ENCODE measurements at places on chromosomes 6 and 20. TPM values are rescaled to one million over a fixed set of nuclear protein-coding genes. Genes with fewer than 3 reads are reported as not detected.

The EIF6 gene
- 24.9 TPM for total RNA-seq

The SDCBP2 gene
- total RNA-seq = 1.2 TPM

DNA sequence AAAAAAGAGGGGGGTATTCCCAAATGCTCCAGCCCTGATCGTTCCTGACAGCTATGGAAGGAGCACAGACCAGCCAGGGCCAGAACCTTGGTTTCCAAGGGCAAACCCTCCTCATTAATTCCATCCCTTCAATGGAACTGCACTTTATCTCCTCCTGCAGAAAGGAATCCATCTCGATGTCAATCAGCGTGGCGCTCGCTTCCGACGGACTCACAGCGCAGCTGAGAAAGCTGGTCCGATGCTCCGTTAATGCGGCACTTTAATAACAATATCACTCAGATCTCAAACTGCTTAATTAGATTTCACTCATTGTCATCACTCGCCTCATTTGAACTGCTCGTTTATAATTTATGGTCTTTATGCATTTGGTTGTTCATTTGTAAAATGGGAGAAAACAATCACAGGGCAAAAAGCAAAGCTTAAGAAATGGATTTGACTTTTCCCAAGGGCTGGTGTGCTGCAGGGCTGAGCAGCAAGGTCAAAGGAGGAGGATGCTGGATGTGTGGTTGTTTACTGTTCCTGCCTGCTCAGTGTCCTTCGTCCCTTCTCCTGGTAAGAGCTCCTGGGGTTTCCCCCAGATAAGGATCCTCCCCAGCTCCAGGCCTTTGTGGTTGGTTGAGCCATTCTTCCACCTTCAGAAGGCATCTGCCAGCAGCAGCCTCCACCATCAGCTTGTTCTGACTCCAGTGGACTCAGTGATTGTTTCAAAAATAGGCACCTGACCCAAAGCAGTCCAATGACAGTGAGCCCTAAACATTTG, 152.7 kb downstream of the ANKRD60 start:
- DNase-seq = no peak

DNA sequence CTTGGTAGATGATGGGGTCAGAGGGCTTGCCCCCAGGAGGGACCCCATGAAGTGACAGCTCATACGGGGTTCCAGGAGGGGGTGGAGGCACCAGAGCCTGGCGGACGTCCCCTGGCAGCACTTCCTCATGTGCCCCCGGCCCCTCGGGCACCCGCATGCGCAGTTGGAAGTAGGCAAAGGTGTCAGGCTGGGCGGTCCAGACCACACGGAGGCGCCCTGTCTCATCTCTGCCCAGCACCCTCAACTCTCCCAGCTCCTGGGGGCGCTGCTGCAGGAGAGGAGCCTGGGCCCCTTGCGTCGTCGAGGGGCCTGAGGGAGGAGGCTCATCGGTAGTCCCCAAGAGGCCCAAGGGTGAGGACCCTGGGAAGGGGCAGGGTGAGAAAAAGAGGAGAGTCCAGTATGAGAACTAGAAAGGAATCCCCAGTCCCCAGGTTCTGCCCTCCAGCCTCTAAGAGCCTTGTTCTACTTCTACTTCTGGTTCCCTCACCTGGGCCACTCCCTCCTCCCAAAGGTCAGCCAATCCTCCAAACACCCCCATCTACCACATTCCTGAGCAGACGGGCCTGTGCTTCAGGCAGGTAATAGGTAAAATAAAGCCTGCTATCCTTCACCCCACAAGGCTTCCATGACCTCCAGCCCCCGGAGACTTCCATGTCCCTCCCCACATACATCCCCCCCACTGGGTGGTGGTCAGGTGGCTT, 23.2 kb downstream of the TNXB start:
- no peak for DNase-seq

- DNase-seq = no peak
Observed at GRCh38 chr6:25377664-25378063, 98.5 kb downstream of the CARMIL1 start.

DNA sequence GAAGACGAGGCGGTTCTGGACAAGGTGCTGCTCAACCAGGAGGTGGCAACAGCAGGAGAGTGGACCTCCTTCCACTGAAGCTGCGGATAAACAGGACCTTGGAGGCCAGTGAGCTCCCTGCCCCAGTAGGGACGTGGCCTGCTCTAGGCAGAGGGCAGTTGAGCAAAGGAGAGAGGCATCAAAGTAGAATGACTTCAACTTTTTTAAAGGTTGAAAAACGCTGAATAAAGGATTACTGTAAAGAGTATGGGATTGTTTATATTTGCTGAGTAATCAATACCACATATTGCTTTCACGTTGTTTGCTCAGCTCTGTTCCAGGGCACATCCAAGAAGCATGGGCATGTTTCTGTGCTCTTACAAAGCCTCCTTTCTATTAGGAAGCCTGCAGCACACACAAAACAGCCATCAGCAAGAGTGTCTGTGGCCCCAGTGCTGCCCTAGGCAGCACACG, 48.1 kb downstream of the ERMARD start:
- DNase-seq = no peak

- DNase-seq = no peak
Observed at GRCh38 chr6:114342086-114342825, 567 bp downstream of the HS3ST5 start.

DNA sequence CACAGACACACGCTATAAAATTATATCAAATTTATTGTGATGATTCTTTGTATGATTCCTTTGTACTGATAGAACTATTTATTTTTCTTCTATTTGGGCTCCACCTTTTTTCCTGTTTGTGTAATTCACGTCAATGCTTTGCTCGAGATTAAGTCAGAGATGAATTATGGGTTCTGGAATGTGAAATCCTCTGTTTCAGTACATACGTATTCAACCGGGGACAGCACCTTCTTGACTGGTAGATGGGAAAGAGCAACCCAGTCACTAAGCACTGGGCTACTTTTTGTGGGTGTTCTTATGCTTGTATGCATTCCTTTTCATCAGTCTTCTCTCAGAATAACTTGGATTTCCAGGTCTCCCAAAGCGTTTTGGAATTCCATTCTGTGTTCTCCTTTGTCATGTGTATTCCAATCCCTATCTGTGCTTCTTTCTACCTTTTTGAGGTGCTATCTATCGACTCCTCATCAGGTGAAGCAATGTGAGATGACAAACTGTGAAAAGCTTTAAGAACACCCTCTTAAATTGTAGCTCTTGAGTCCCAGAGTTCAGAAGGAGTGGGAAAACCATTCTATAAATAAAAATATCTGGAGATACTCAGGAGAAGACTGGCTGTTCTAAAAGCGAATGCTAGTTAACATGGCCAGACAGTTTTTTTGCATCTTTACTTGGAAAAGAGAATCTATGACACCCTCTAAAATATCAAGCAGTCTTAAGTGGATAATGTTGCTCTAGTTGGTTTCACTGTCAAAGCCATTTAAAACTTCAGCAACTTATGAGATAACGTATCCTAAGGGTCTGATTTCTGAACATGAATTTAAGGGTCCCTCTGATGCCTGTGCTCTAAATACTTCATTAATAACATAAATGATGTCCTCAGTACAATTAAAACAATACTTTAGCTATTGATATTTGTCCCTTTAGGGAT, 197.7 kb upstream of the PREP start:
- no peak for DNase-seq

DNA sequence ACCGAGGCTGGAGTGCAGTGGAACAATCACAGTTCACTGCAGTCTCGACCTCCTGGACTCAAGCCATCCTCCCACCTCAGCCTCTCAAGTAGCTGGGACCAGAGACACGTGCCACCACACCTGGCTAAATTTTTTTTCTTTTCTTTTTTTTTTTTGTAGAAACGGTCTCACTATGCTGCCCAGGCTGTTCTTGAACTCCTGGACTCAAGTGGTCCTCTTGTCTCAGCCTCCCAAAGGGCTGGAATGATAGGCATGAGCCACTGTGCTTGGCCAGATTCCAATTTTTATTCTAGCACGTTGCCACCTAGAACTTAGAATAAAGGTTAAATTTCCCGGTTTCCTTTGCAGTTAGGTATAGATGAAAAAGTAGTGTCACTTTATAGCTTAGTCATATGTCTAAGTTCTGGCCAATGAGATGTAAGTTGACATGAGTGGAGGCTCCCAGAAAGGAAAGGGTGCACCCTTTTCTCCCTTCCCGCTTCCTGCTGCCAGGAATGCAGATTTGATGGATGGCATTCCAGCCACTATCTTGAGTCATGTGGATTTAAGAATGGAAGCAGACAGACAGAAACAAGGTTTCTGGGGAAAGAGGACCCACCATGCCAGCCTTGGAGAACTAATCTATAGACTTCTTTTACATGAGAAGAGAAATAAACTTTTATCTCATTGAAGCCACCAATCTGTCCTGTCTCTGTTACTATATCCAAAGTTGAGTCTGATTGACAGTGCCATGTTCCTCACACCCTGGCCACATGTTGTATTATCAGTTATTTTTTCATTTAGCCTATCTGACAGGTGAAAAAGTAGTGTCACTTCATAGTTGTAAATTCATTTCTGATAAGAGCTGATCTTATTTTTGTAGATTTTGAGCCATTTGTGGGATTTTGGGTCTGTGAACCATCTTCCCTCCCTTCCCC, 60.6 kb upstream of the NCOA3 start:
- DNase-seq = no peak

All from CD4-positive, alpha-beta T cell (primary cell).